ENCODE measurements at places on chromosomes 2 and 18.

DNA sequence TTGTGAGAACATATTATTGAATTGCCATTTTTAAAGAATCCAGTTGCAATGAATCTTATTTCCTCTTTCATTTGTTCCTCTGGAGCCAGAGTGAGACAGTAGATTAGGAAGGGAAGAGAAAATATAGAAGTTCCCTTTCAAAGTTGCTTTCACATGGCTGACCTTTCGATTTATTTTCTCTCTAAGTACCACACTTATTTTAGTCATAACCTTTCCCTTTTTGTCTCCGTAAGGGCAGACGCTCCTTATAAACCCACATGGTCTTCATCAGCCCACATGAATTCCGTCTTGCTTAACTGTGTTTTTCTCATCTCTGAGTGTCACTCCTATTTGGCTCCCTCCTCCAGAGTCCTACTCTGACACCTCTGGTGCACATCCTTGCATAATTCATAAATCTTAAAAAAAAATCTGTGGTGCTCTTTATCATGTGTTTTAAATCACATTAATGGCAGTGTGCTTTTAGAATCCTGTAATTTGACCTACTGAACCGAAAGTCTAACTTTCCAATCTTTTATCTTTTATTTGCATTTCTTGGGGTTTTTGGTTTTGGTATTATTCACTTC is 38.5 kb upstream of the ZNF396 start:
- no peak for DNase-seq

GRCh38 chr2:150606380-150607060 is 119.1 kb upstream of the RND3 start:
- DNase-seq, result no peak

GRCh38 chr2:230721712-230722111 is 9.1 kb downstream of the CAB39 start:
- DNase-seq, result no peak

DNA sequence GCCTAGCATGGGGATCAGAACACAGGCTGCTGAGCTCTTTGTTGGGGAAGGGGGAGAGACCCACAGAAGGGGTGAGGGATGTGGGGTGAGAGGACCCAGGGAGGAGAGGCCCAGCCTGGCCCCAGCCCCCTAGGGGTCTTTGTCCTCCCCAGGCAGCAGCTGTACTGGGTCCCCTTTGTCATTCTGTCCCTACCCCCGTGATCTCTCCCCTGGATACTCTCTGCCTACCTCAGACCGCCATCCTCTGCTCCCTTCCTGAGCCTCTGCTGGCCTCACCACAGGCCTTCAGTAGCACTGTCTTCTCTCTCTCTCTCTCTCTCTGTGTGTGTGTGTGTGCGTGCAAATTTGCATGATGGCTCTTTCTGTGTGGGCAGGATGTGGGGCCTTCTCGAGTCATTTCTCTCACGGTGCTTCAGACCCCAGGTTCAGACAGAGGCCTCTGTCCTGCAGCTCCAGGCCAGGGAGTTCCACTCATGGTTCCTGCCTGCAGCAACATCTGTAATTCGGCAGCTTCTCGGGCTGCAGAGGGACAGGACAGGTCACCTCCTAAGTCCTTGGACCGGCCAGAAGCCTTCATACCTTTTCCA is 1.4 kb downstream of the PSD4 start:
- DNase-seq, result peak; percentile 45

DNA sequence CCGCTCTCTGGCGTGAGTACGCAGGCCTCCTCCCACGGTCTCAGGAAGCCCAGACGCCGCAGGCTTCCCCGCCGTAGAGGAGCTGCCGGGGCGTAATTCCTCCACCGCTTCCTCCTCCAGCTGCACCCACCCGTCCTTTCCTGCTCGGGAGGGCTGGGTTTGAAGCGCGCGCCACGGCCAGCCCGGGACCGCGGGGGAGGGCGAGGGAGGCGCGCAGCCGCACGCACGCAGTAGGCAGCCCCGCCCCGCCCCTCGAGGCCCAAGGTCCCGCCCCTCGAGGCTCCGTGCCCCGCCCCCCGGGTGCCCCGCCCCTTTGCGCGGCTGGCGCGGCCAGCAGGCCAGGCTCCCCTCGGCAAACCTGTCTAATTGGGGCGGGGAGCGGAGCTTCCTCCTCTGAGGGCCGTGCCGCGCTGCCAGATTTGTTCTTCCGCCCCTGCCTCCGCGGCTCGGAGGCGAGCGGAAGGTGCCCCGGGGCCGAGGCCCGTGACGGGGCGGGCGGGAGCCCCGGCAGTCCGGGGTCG is at the start of gene MALT1:
Gene MALT1 (plus strand): TSS at position 355 of the 521 bp plus-strand sequence. CDS start 179 bp downstream, outside the sequence.
- DNase-seq, result peak; percentile 92

DNA sequence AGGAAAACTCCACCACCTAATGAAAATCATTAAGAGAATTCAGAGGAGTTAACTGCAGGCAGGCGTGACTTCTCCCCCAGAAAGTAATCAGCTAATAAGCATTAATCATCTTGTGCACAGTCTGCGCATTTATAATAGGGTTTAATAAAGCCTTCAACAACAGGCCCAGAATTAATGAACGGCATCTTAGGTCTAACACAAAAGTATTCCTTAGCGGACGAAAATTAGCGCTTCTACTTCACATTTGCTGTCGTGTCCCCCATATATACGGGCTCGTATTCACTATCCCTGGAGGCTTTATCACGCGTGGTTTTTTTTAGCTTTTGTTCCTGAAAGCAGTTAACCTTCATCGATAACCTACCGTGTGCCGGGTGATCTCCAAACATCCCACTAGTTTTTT is 1.8 kb downstream of the ATP8B1 start:
- no peak for DNase-seq

- DNase-seq, result no peak
These were observed 435.3 kb downstream of the TGIF1 start for GRCh38 chr18:3885209-3885792.

DNA sequence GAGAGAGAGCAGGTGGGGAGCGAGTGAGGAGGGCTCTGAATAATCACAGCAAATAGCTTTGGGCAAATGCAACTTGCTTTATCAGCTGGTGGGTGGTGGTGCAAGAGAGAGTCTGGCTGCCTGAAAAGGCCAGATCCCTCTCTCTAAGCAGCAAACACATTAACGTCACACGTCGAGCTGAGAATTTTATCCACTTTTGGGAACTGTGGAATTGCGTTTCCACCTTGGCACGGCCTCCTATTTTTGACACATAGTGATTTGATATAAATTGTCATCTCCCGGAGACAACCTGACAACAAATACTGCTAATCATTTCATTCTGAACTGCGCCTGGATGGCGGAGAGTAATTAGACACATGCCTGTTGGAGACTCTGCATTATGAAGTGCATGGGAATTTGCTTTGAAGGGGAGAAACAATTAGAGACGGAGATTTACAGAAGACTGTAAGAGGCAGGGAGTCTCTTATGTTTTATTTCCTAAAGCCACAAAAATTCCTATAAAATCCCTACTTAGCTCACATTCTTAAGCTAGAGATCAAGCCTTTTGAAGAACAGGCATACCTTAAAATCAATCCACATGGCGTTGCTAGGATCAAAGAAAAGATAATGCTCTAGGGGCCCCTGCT is 634.1 kb downstream of the TDRD15 start:
- no peak for DNase-seq

GRCh38 chr2:207135340-207135739 is 30.4 kb downstream of the KLF7 start:
- no peak for DNase-seq

GRCh38 chr2:231188506-231189170 is 9.8 kb upstream of the ARMC9 start:
- no peak for DNase-seq

DNA sequence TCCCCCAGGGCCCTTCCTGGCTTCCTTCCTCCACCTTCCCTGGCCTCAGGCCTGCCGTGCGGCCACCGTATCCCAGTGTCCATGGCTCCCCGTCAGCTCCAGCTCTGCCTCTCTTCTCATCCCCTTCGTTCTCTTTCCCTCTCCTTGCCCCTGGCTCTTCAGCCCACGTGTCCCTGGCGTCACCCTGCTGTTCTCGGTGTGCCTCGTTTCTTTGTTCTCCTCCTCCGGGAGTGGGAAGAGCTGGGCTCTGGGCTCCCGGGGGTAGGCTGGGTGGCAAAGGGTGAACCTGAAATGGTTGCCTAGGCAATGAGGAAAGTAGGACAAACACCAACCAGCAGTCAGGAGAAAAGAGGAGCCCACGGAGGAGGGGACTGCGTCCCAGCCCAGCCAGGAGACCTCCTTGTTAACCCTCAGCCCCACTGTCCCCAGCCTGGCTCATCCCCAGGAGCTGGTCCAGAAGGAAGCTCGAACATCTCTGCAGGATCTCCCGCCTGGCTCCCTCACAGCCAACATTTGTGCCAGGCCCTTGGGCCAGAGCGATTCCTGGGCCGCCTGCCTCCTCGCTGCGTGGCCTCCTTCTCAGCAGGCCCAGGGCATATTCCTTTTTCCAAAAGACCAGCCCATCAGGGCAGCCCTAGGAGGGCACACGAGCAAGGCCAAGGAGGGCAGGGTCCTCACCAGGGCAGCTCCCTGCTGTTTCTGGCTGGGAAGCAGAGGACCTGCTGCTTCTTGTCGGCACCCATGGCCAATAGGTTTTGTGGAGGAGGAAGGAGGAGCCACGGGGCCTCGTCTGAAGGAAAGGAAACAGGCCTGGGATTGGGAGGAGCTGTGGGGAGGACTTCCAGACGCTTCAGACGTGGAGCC is 30.9 kb upstream of the DNMT3A start:
- DNase-seq, result no peak

DNA sequence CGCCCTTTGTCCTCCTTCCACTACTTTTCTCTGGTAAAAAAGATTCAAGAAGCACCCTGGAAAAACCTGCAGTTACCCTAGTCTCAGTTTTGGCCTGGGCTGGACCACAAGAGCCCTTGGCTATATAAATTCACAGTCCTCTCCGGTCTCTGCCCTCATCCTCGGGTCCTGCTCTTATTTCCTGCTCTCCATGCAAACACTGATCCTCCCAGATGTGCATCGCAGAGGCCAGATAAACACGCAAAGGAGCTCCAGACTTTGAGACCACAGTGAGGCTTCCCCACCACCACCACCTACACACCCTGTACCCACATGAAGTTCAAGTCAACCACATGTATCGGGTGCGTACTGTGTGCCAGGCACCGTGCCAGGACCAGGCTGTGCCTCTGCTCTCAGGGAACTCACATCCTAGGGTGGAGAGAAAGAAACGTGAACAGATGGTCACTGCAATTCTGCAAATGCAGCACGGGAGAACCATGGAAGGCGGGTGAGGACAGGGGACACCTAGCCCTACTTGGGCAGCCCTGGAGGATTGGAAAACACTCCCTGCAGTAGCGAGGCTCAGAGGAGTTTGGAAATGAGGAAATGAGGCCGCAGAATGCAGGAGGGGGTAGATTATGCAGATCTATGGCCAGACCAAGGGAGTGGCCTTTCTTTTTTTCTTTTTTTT is 7.4 kb downstream of the CTDSP1 start:
- peak; percentile 52 for DNase-seq

GRCh38 chr2:164692114-164692513 is 70.8 kb upstream of the GRB14 start:
- no peak for DNase-seq

GRCh38 chr2:31089645-31090044 is 48.6 kb downstream of the GALNT14 start:
- no peak for DNase-seq

DNA sequence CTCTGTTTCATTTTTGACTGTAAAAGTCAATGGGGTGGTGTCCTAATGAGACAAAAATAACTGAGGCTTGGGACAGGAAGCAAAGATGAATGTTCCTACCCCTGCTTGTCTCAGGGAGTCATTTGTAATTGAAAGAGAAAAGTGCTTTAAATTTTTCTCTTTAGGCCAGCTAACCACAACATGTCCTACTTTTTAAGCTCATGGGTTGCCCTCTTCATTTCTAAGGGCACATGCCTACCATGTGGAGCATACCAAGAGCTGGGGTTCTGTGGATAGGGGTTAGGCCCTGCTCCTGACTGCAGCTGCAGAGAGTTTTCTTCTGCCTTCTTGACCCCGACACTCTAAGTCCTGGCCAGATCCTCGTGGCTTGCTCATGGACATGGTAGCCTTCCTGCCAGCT is 96.8 kb upstream of the ARL4C start:
- no peak for DNase-seq

- no peak for DNase-seq
These were observed 10.8 kb downstream of the TMEM18 start for GRCh38 chr2:666441-666840.

GRCh38 chr2:200054681-200055468 is 99.5 kb downstream of the MAIP1 start:
- DNase-seq, result no peak

DNA sequence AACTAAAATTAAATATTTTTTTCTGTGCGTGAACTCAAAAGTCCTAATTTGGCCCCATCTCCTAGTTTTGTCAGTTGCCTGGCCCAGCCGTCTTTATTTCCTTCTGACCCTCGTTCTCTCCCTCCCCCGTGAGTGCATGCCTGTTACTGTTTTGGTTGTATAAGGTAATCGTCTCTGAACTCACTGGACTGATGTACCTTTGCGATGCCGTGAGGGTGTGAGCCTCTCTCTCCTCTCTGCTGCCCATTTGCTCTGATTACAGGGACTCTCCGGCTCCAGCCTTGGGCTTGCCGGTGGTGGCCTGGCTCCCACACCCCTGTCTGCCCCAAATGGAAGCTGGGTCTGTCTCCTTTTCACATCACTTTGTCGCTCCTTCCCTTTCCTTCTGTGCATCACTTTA is 66.5 kb upstream of the RBM44 start:
- DNase-seq, result no peak

DNA sequence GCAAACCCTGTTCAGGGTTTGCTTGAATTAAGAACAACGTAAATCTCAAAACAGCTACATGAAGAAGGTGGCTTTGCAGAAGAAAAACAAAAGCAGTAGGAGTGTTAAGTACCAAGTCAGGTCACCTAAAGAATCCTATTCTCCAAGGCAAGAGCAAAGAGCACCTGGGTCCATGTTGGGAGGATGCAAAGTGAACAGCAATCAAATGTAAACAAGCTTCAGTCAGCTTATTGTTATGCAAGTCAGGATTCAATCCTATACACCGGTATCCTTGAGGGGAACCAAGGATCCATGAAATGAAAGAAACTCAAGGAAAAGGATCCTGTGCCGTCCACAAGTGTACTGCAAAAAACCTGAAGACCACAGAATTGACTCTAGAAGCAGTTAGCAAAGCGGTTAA is 261.0 kb upstream of the DDX18 start:
- DNase-seq, result no peak

DNA sequence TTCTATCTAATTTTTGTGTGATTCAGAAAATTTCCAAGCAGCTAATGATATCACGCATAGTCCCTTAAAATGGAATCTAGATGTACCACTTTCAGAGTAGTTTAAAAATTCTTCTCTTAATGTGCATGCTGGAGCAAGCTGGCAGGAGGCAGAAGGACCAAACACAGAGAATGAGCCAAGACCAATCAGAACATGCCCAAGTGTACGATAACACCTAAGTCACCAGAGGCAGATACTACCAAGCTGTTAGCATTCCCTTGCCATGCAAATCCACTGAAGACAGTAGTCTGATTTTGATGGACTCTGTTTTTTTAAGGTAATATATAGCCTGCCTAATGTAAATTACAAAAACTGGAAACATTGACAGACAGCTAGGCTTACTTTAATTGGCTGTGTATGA is 109.3 kb downstream of the DNAH7 start:
- no peak for DNase-seq

DNA sequence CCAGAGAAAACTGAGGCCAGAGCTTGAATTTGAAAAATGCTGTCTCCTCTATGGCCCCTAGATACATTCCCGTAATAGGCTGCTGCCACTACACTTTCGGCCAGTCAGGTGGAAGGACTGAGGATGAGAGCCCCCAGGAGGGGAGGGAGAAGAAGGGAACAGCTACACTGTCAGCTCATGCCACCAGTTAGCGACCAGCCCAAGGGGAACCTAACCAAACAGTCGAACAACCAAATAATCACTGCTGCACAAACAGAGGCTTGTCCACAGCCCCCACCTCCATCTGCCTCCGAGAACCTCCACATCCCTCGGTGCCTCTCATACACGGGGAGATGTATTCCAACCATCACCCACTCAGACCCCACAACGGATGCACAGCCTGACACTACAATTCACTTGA is 7.3 kb downstream of the ZNF516 start:
- DNase-seq, result no peak

Data from effector CD4-positive, alpha-beta T cell (primary cell).